ENCODE measurements at places on chromosomes 1 and 21. TPM values are rescaled to one million over a fixed set of nuclear protein-coding genes. Genes with fewer than 3 reads are reported as not detected.

The MATN1 gene
- total RNA-seq, result 0.57 TPM

The ARHGEF16 gene
- total RNA-seq, result 6.5 TPM

The CHAF1B gene
- 3.4 TPM for total RNA-seq

The GCSAML gene
- 1.4 TPM for total RNA-seq

The PLA2G2C gene
- total RNA-seq, result not detected

The GSTM5 gene
- total RNA-seq, result 6.2 TPM

The ANGPTL7 gene
- total RNA-seq, result 0.48 TPM

The SIK1 gene
- total RNA-seq, result 34.1 TPM

The GSTM1 gene
- total RNA-seq, result not detected

The OR2L13 gene
- not detected for total RNA-seq

The LAD1 gene
- total RNA-seq, result 17.8 TPM

The KLHDC8A gene
- 0.58 TPM for total RNA-seq

The NR1I3 gene
- not detected for total RNA-seq

The CCDC185 gene
- total RNA-seq, result not detected

The SLC16A1 gene
- 27.6 TPM for total RNA-seq

The MTARC2 gene
- total RNA-seq, result 49.9 TPM

The C1orf146 gene
- not detected for total RNA-seq

The GJB5 gene
- 0.55 TPM for total RNA-seq

The SH3D21 gene
- 16.6 TPM for total RNA-seq

The FCRL5 gene
- total RNA-seq, result 5.9 TPM

The IL10 gene
- 2.4 TPM for total RNA-seq

The APOBEC4 gene
- total RNA-seq, result 3.3 TPM

The PLA2G4A gene
- total RNA-seq, result 8.1 TPM
